ENCODE measurements at places on chromosomes 13 and 19. TPM values are rescaled to one million over a fixed set of nuclear protein-coding genes. Genes with fewer than 3 reads are reported as not detected.

The PEAK3 gene
- total RNA-seq = not detected

The EID2 gene
- total RNA-seq = 11.7 TPM

The IGSF23 gene
- total RNA-seq = not detected

The GAS6 gene
- total RNA-seq = 49.4 TPM

The ZNF571 gene
- 0.10 TPM for total RNA-seq

The SIGLECL1 gene
- total RNA-seq = not detected

The LRFN3 gene
- 18.8 TPM for total RNA-seq

The LILRA1 gene
- total RNA-seq = not detected

The ZNF432 gene
- total RNA-seq = 0.64 TPM

The NKPD1 gene
- 0.64 TPM for total RNA-seq

The CGB3 gene
- not detected for total RNA-seq

The SERPINE3 gene
- total RNA-seq = not detected

The UCHL3 gene
- 32.4 TPM for total RNA-seq

The CEACAM18 gene
- total RNA-seq = not detected

The LEUTX gene
- not detected for total RNA-seq

The TMEM255B gene
- 7.7 TPM for total RNA-seq

The CEACAM6 gene
- 0.59 TPM for total RNA-seq

The ZNF701 gene
- 9.0 TPM for total RNA-seq

The KIR2DL3 gene
- total RNA-seq = not detected

The DMWD gene
- total RNA-seq = 56.8 TPM

The KLK3 gene
- not detected for total RNA-seq

The RNASEH2A gene
- 54.5 TPM for total RNA-seq

The FLT3 gene
- 0.17 TPM for total RNA-seq

The HNRNPUL1 gene
- 201 TPM for total RNA-seq

The B3GNT8 gene
- total RNA-seq = not detected

The C1QTNF9B gene
- not detected for total RNA-seq

The ZNF235 gene
- total RNA-seq = 5.7 TPM

The TMEM59L gene
- total RNA-seq = 14.3 TPM

The CAPN12 gene
- 8.8 TPM for total RNA-seq

The ZNF575 gene
- total RNA-seq = 1.9 TPM

The FFAR1 gene
- total RNA-seq = not detected

The LILRA2 gene
- not detected for total RNA-seq

The PPP1R12C gene
- 83.2 TPM for total RNA-seq

The ADAMTSL5 gene
- total RNA-seq = 24.0 TPM

The NLRP11 gene
- total RNA-seq = 0.86 TPM

The DENND1C gene
- 0.54 TPM for total RNA-seq

The ZNF429 gene
- 0.42 TPM for total RNA-seq

The FXYD1 gene
- total RNA-seq = 7.8 TPM

The GPX4 gene
- 481 TPM for total RNA-seq

The KCNJ14 gene
- 2.5 TPM for total RNA-seq

The ZNF547 gene
- 1.4 TPM for total RNA-seq

The GFY gene
- 2.6 TPM for total RNA-seq

The WDR87 gene
- not detected for total RNA-seq

The NACC1 gene
- 181 TPM for total RNA-seq
